SW 1271 (cell line): ENCODE measurements at places on chromosomes 16 and 17.

DNA sequence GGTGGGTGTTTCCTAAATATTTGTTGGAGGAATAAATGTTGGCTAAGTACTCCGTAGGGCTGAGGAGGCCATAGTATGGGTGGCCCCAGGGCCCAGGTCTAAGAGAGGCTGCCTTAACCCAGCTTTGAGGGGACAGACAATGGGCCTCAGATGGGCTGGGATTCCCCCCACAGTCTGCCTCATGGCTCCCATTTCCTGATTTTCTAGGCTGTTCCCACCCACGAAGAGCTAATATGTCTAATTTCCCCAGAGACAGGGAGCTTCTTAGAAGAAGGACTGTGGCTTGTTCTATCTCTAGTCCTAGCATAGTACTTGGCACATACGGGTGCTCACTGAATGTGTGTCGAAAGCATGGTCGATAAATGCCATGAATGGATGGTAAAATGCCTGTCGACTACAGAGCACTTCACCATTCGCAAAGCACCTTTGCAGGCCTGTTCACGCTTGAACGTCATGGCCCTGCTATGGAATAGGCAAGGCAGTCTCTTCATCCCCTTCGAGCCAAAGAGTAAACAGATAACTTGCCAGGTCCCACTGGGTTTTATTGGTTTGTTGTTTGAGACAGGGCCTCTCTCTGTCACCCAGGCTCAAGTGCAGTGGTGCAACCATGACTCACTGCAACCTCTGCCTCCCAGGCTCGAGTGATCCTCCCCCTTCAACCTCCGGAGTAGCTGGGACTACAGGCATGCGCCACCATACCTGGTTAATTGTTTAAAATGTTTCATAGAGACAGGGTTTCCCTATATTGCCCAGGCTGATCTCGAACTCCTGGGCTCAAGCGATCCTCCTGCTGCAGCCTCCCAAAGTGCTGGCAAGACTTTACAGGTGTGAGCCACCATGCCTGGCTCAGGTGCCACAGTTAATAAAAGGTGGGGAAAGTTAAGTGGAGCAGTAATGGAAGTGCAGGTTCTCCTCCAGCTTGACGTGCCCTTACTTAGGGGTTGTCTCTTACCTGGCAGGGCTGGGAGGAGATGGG lies 9.7 kb downstream of the CHAD start:
- DNase-seq, result no peak

DNA sequence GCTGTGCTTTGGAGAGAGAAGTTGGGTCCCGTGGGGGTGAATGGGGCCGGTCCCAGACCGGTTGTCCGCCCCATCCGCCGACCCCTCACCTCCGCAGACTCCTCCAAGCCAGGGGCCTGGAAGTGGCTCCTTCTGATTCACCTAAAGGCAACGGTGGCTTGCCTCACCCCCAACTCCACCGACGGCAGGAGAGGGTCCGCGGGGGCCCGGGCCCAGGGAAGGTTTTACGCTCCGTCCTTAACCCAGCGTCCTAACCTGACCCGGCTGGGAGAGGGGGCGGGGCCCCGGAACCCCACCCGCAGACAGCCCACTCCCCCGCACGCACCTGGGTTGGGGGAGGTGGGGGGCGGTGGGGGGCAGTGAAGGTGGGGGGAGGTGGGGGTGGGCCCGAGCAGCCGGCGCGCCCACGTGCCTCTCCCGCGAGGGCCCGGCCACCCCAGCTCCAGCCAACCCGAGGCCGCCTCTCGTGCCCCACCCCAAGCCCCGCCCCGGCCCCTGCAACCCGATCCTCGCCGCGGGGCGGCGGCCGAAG lies 12.7 kb upstream of the CD300A start:
- peak; percentile 57 for DNase-seq

- no peak for DNase-seq
These were observed 19.8 kb downstream of the NPTX1 start for GRCh38 chr17:80456465-80457235.

DNA sequence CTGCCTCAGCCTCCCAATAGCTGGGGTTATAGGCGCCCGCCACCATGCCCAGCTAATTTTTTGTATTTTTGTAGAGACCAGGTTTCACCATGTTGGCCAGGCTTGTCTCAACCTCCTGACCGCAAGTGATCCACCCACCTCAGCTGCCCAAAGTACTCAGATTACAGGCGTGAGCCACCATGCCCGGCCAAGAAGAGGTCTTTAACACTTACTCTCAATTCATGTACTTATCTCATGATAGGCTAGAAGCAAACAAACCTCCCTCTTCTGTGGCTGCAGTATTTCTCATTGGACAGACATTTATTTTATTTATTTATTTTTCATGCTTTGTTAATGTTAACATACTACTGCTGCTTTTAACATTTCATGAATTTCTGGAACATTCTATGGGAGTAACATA lies 7.0 kb upstream of the NT5C start:
- no peak for DNase-seq

- DNase-seq, result peak; percentile 79
These were observed 29.2 kb downstream of the GNA13 start for GRCh38 chr17:65027305-65027704.

GRCh38 chr17:68200689-68201417 lies 47.0 kb upstream of the AMZ2 start:
- DNase-seq, result peak; percentile 52

GRCh38 chr16:84979516-84979915 lies 31.8 kb downstream of the ZDHHC7 start:
- DNase-seq, result no peak

GRCh38 chr17:4572131-4572530 lies 11.8 kb upstream of the GGT6 start:
- no peak for DNase-seq

DNA sequence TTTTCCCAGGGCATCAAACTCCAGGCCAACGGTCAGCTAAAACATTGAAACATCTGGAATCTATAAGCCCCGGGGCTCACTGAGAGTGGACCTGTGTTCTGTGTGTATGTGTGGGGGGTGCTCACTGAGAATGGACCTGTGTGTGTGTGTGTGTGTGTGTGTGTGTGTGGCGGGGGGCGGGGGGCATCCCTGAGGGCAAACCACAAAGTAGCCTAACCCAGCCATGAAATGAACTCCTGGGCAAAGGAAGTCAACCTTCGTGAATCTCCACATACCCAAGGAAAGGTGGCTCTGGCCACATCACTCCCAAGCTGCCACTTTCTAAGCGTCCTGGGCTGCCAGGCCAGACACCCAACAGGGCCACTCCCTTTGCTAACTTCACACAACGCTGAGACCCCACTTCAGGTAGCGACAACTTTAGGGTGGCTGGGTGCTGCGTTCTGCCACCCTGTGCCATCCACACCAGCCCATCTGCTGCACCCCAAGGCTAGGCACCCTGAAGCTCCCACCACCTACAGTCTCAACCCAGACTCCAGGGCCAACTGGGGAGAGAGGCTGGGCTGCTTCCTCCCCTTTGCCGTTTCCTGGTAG lies 1.6 kb downstream of the MAFG start:
- no peak for DNase-seq

- DNase-seq, result no peak
These were observed 313.1 kb upstream of the TNRC6C start for GRCh38 chr17:77645072-77646045.

DNA sequence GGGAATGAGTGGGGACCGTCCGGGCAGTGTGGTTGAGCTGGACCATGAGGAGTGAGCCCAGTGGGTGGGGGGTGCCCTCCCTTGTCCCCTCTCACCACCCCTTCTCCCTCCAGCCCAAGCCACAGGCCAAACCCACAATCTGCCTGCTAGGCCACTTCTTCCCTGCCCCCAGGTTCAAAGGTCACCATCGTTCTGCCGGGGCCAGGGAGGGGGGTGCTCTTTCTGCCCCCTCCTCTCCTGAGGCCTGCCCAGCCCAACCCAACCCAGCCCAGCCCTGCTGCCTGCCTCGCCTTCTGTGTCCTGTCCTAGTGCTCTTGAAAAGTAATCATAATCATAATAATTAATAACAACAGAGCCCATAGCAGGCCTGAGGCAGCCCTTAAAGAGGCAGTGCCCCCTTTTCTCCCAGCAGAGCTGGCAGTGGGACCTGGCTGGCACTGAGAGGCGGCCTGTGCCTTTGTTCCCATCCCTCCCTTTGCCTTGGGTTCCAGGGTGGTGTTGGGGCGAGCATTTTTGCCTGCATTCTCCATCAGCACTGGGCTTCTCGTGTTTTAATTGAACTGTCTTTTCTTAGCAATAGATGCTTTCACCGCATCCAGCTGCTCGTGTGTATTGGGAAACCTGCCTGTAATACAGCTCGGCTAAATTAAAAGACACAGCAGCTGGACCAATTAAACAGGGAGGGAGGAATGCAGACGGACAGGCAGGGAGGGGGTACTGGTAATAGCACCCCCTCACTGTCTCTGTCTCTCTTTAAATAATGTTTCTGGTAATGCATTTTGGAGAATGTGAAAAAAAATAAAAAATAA lies 46.8 kb downstream of the SREBF1 start:
- no peak for DNase-seq

DNA sequence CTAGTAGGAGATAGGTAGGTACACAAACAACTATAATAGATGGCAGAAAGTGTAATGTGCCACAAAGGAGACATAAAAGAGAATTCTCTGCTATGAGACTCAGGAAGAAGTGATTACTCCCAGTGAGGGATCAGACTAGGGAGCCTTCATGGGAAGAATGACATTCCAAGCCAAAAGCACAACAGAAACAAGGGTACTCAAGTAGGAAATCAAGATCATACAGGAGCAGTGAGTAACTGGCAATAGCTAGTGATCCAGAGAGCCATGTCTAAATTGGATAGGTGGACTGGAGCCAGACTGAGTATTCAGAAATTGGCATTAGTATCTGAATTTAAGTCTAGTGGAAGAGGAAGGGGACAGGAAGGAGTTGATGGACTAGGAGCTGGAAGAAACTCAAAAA lies 10.7 kb downstream of the RFFL start:
- DNase-seq, result no peak

- DNase-seq, result no peak
These were observed 405.0 kb downstream of the WWOX start for GRCh38 chr16:78504401-78504851.

DNA sequence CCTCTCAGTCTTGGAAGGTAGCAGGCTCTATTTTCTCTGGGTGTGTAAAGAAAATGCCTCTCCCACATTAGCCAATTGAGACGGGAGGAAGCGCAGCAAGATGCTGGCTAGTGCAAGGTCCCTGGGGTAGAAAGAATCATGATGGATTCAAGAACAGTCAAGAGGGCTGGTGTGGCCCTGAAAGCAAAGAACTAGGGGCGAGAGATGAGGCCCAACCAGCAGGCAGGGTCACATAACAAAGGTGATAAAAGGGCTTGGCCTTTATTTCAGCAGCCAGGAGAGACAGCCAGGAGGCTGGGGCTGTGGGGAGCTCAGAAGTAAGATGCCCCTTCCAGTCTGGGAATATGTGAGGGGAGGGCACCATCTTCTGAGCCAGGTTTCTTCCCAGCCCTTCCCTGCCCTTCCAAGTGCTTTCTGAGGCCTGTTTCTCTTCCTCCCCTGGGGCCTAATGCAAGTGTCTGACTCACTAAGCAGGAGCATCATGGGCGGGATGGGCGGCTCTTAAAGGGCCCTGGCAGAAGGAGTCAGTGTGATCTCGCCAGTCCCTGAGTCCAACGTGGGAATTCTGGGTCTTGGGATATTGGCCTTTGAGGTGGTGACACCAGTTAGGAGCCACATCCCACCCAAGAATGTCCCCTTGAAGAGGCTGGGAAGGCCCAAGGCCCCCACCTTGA lies 3.9 kb upstream of the NLRC5 start:
- no peak for DNase-seq

DNA sequence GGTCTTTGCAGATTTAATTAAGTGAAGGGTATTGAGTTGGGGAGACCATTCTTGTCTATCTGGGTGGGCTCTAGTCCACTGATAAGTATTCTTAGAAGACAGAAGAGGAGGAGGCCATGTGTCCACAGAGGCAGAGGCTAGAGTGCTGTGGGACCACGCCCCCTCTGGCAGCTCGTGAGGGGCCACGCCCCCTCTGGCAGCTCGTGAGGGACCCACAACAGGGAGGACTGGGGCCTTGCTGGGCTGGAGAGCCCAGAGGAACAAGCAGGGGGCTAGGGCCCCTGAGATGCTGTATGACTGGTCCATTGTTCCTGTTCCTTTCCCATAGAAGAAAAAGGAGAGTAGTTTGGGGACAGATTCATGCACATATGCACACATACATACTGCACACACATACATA lies 106.8 kb downstream of the METRNL start:
- no peak for DNase-seq

DNA sequence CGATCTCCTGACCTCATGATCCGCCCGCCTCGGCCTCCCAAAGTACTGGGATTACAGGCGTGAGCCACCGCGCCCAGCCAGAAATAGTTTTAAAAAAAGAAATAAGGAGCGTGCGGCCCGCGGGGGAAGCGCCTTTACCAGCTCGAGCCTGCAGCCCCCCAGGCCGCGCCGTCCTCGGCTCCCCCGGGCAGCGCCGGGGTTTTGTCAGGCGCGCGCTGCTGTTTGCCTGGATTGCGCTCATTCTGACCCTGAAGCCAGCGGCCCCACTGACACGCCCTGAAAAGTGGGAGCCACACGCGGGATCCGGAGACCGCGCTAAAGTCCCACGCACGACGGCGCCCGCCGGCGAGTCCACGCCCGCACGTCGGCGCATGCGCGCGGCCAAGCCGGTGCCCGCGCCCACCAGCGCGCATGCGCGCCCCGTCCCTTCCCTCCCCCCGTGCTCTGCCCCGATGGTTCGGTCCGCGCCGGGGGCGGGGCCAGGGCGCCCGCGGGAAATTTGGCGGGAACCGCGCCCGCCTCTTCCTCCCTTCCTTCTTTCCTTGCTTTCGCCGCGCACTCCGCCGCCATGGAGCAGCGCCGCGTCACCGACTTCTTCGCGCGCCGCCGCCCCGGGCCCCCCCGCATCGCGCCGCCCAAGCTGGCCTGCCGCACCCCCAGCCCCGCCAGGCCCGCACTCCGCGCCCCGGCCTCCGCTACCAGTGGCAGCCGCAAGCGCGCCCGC lies at the start of gene CDT1:
CDT1 (plus strand) TSS at position 526 of the 724 bp plus-strand sequence; CDS start at position 569, 43 bp downstream.
- DNase-seq, result peak; percentile 41

GRCh38 chr16:80051040-80051439 lies 450.5 kb upstream of the MAF start:
- no peak for DNase-seq

DNA sequence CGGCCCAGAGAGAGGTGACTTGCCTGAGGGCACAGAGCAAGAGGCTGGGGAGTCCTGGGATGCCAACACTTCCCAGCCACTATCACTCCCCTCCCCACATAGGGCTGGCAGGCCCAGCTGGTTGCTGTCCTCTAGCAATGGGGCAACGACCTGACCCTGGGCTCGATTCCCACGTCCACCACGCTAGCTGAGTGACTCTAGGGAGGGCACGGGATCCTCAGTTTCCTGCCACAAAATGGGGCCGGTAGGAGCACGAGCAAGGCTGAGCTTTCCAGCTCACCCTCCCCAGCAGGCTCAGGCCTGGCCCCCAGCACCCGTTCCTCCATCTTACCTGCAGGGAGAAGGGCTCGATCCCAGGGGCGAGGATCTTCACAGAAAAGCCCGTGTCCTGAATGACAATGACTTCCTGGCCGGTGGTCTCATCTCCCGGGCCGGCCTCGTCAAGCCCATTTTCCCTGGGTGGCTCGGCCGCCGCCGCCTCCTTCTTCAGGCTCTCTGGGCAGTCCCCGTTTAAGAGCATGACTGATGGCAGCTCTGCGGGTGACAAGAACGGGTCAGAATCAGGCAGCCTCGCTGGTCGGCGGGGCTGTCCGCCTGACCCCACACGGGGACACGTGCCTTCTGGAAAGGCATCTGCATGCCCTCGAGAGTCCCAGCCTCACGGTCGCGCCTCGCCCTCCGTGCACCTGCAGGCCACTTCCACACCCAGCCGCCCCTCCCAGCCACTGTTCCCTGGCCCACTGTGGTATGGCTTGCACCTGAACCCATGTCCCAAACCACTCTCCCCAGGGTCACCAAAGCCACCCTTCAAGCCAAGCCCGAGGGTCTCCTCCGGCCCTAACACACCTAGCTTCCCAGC lies 7.3 kb downstream of the CLUH start:
- no peak for DNase-seq
